T-cell (primary cell): ENCODE measurements at places on chromosomes 4 and X. TPM values are rescaled to one million over a fixed set of nuclear protein-coding genes. Genes with fewer than 3 reads are reported as not detected.

- no peak for DNase-seq
These were observed 154.9 kb upstream of the PJA1 start for GRCh38 chrX:69320116-69320515.

DNA sequence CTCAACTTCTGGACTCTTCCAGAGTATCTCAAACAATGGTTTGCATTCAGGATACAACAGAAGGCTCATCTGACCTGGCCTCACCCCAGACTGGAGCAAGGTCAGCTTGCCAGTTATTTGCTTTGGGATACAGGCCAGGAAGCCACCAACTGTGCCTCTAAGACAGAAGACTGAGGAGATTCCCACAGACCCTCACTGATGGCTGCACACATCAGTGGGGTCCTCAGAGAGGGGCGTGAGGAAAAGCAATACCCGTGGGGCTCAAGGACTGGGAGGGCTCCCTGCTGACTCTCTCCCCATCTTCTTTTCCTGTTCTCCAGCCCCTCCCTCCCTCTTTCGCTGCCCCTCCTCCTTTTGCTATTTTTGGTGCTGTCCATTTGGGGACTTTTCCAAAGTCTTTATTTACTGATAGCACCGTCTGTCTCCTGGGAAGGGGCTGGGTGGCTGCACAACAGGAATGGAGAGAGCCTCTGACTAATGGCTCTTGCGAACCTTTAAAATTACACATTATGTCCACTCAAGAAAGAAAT, 23.2 kb downstream of the RELL1 start:
- no peak for DNase-seq

DNA sequence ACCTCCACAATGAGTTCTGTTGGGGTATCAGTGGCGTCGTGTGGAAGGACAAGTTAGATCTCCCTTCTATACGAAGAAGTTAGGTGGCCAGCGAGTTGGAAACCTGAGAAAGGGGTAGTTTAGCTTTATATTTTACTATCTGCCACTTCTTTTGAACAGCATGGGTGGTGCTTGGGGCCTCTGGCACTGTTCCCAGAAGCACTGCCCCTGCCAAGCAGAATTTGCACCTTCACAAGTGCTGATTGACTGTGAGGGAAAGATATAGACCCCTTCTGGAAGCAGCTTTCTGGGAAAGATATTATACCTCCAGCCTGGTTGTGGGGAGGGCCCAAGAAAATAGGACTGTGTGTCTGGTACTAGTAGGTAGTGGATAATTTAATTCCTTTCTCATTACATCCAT, 246.9 kb downstream of the FBXO8 start:
- DNase-seq = no peak

CYP4V2 gene
- 27.1 TPM for total RNA-seq

ARAP2 gene
- total RNA-seq = 94.0 TPM

SCD5 gene
- 1.4 TPM for total RNA-seq
